ENCODE measurements at places on chromosomes 13 and 19. TPM values are rescaled to one million over a fixed set of nuclear protein-coding genes. Genes with fewer than 3 reads are reported as not detected.

- H3K36me3 ChIP-seq: no peaks in the 10 kb centered on the region
- no peak overlapping the region for H3K4me3 ChIP-seq
- no peak for DNase-seq
- H3K27me3 ChIP-seq: no peaks in the 10 kb centered on the region
- peaks cover 10% of the 10 kb centered on the region for H3K4me1 ChIP-seq
Observed at GRCh38 chr13:76672420-76672819, 213.8 kb downstream of the KCTD12 start.

DNA sequence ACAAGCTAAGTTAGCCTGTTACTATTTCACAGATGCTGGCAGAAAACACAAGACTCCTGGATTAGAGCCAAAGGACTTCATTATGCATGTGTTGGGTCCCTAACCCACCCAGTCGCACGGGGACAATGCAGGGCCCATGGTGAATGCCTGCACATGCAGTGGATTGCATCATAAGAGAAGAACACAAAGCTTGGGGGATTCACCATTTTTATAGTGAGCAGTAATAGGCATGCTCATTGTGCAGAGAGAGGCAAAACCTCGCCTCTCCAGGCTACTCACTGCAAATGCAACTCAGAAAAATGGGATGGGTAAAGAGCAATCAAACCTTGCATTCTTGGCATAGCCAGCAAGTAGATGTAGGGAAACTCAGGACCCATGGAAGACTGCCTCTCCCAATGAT, 115.8 kb downstream of the DIAPH3 start:
- H3K36me3 ChIP-seq: no peaks in the 10 kb centered on the region
- H3K4me1 ChIP-seq: peaks cover 7% of the 10 kb centered on the region
- no peak overlapping the region for H3K4me3 ChIP-seq

Gene SYCN
- not detected for total RNA-seq

DNA sequence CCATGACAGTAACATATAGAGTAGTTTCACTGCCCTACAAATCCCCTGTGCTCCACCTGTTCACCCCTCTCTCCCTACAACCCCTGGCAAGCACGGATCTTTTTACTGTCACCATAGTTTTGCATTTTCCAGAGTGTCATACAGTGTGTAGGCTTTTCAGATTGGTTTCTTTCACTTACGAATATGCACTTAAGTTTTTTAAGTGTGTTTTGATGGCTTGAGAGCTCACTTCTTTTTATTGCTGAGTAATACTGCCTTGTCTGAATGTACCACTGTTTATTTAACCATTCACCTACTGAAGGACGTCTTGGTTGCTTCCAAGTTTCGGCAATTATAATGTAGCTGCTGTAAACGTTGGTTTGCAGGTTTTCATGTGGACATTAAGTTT, 175.1 kb downstream of the ITGBL1 start:
- no peak for DNase-seq
- peaks cover 68% of the 10 kb centered on the region for H3K4me1 ChIP-seq
- no peaks in the 10 kb centered on the region for H3K27me3 ChIP-seq

Gene ACP5
- 0.45 TPM for total RNA-seq

GRCh38 chr13:103531278-103531677, 465.1 kb upstream of the SLC10A2 start:
- peaks cover 5% of the 10 kb centered on the region for H3K4me1 ChIP-seq
- H3K27me3 ChIP-seq: no peaks in the 10 kb centered on the region
- no peak overlapping the region for H3K4me3 ChIP-seq
- H3K36me3 ChIP-seq: no peaks in the 10 kb centered on the region
- no peak for DNase-seq

DNA sequence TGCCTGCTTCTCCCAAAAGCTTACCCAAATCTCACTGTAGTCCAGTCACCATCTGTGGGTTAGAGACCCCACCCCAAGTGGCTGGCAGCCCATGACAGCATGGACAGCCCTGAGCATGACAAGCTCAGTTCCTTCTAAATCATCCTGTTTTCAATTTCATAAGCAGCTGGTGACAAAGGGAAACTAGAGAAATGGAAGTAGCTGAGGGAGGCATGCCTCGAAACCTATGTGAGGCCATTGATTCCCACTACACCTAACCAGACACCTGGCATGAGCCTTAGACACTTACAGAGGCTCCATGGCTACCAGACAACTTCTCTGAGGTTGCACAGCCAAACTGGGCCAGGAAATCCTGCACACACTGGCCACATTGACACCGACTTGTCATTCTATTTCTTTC, 56.2 kb downstream of the ABCC4 start:
- no peak for DNase-seq
- no peaks in the 10 kb centered on the region for H3K4me1 ChIP-seq
- H3K27me3 ChIP-seq: no peaks in the 10 kb centered on the region
- H3K27ac ChIP-seq: no peak overlapping the region

All from chondrocyte (in vitro differentiated cells).